Keratinocyte (primary cell): ENCODE measurements at places on chromosomes 7 and 10. TPM values are rescaled to one million over a fixed set of nuclear protein-coding genes. Genes with fewer than 3 reads are reported as not detected.

- DNase-seq, result no peak
Observed at GRCh38 chr10:110432084-110432483, 65.6 kb upstream of the DUSP5 start.

STEAP1 gene
- 7.7 to 19.0 TPM (median 16.7 TPM) in 3 replicates for polyA plus RNA-seq

- DNase-seq, result no peak
Observed at GRCh38 chr10:132714096-132714985, 71.6 kb downstream of the NKX6-2 start.

C10orf105 gene
- polyA plus RNA-seq, result not detected in 3 replicates

TDRD1 gene
- polyA plus RNA-seq, result 0.33 to 0.56 TPM (median 0.48 TPM) in 3 replicates

GRCh38 chr7:135200821-135201331 is 10.4 kb downstream of the WDR91 start:
- no peak for DNase-seq

GRCh38 chr7:30842542-30843451 is 68.9 kb upstream of the AQP1 start:
- no peak for DNase-seq

GRCh38 chr7:111107579-111107978 is 16.7 kb downstream of the LRRN3 start:
- no peak for DNase-seq

TUBAL3 gene
- polyA plus RNA-seq, result 1.5 to 2.6 TPM (median 2.6 TPM) in 3 replicates

DNA sequence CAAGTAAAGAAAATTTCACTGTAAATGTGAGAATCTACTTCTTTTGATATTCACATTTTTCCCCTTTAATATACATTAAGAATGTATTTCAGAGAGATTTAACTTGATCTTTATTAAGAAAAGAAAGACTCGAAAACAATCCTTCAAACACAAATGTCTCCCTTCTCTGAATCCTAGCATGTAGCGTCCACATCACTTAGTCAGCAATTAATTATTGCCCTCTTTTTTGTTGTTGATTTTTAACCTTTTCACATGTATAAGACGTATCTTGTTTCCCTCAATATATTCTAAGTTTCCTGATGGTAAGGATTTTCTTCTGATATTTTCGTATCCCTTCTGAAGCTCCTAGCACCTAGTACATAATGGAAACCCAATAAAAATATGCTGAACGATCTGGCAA is 6.6 kb downstream of the PDE1C start:
- DNase-seq, result no peak

COL17A1 gene
- 2,386 to 3,374 TPM (median 2,587 TPM) in 3 replicates for polyA plus RNA-seq

DNA sequence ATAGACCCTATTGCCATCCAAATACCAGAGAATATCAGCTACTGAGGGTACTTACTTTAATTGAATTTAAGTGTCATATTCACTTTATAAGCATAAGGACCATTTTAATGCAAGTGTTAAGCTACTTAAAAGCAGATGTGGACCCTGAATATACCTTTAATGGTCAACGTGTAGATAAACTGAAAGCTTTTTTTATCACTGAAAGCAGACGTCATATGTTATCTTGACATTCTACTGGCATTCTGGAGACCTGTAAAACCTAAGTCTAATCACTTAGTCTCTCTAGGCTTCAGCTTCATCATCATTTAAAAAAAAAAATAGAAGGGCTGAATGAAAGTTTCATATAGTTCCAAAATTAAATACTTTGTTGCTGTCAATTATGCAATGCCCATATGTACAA is 116.5 kb downstream of the ELAPOR2 start:
- DNase-seq, result no peak

DNA sequence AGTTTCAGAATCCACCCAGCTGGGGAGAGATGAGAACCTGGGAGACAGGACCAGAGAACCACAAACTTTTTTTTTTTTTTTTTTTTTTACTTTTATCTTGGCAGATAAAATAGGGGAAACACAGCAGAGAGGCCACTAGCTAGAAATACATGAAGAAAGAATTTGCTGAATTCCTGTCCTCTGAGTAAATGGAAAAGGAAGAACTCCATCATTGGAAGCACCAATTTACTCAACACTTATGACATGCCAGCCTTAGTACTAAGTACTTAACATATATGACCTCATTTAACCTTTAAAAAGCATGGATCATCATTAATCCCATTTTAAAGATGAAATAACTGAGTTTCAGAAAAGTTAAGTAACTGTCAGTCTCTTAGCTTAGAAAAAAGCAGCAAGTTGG is 343.0 kb upstream of the NPSR1 start:
- peak; percentile 52 for DNase-seq

DNA sequence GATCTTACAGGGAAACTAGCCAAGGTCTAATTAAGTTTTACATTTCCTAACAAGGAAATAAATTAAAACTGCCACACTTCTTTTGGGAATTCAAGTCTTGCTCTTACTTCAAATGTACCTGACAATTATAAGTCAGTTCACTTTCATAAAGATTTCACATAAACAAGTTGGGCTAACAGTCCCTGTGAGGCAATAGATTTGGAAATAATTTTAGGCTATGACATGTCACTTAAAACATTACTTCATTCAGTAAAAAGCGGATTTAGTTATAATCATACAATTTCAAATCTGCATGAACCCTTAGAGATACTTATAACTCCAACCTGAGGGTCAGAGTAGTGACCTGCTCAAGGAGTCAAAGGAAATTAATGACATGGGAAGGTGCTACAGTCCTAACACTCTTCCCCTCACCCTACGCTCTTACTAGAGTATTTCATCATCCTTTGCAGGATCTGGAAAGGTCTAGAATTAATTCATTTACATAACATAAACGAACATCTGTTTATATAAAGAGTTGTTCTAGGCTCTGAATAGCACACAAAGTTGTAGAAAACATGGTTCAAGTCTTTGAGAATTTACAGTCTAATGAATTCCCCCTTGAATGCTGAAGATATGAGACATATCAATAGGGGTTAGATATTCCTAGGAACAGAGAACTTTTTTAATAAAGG is 32.3 kb upstream of the DNAJB12 start:
- DNase-seq, result no peak

DNA sequence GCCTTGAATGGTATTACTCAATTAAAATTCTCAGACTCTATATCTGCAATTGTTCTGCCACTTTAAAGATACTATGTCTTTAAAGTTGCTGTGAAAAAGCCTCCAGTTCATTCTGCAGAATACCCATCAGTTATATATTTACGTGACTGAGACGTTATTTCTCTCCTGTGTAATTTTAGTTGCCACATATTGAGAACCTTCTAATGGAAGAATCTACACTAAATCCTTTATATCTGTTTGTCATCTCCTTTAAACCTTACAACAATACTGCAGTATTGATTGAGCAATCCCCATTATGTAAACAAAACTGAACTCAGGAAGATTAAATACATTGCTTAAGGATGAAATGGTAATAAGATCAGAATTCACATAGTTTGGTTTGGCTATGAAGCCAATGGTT is 30.0 kb downstream of the GPR141 start:
- DNase-seq, result no peak

DNA sequence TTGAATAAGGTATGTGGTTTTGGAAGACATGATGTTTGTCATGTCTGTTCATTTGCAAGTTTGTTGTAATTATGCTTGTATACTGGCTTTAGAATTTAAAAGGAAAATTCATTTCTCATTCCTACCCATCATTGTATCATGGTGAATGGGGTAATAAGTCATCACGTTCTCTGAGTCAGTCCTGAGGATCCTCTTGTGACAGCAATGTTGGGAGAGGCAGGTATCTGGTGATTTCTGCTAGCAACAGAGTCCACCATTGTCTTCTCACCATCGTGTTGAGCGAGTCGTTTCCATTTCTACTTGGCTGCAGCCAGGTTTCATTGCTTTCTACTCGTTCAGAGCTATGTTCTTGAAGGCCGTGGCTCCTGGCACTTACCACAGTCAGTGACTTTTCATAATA is 16.3 kb downstream of the CUL1 start:
- no peak for DNase-seq

- no peak for DNase-seq
Observed at GRCh38 chr7:11294965-11295364, 321.3 kb downstream of the PHF14 start.

DNA sequence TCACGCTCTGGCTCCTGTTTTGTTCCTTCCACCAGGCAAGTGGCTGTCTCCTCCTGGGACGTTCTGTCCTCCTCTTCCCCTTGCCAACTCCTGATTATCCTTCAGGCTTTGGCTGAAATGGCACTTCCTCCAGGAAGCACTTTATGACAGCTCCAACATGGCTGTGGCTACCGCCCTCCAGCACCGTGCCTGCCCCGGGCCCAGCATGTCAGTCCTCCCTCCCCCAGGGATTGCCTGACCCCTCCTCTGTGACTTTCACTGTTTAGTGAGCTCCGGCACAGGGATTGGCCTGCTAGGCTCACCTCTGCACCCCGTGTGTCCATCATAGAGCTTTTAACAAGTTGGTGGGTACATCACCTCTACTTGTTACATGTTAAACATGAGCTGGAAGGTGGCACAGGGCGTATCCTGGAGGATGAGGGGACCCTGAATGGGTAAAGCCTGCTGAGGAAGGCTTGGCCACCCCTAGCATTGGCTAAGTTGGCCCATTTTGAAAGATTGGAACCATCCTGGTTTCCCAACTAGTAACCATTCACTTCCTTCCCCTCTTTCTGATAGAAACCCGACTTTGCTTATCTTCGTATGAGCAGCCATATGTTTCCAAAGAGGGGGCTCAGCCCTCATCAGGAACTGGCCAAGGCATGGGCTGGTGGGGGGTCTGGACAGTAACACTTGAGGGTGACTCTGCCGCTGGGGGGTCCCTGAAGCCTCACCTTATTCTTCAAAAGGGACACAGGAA is 10.5 kb upstream of the ADAMTS14 start:
- DNase-seq, result no peak
